Activated T-helper 17 cell treated with anti-CD3 and anti-CD28 coated beads, Interleukin-2, amount 50 U/mL, for 72 hours (primary cell): ENCODE measurements at places on chromosomes 5 and 9. TPM values are rescaled to one million over a fixed set of nuclear protein-coding genes. Genes with fewer than 3 reads are reported as not detected.
A peak's percentile ranks its signal among the peaks of the same experiment; 100 is the strongest.

DNA sequence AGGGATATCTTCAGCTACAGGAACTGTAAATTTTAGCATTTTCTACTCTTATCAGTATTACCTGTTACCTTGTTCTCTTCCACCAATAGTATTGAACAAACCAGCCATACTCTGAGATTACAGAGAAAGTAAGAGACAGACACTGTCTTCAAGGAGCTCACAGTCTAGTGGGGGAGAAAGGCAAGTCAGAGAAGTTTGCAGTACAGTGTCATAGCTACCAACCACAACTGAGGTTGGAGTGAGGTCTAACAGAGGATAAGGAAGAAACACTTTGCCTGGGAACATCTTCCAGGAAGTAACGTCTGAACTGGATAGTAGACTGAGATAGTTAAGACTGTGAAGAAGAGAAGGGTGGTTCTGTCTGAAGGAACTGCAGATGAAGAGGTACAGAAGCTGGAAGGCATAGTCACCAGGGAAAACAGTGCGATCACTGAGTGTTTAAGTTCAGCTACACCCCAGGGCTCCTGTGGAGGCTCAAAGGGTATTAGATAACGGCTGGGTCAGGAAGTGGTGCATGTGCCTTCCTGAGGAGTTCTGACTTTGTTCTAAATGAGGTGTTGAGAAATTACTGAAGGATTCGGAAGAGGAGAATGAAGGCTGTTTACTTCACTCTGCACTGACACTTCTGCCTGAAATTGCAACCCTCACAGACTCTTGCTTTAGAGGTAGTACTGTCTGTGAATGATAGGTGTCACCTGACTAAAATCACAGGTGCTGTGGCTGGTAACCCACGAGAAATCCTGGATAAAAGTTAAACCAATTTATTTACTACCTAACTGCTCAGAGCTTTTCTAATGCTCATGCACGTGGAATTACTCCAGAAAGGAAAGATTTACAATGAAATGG is 841.6 kb downstream of the MAT2B start:
- no peak for ATAC-seq

- ATAC-seq: no peak
Observed at GRCh38 chr5:176640616-176641015, 6.7 kb upstream of the TSPAN17 start.

DNA sequence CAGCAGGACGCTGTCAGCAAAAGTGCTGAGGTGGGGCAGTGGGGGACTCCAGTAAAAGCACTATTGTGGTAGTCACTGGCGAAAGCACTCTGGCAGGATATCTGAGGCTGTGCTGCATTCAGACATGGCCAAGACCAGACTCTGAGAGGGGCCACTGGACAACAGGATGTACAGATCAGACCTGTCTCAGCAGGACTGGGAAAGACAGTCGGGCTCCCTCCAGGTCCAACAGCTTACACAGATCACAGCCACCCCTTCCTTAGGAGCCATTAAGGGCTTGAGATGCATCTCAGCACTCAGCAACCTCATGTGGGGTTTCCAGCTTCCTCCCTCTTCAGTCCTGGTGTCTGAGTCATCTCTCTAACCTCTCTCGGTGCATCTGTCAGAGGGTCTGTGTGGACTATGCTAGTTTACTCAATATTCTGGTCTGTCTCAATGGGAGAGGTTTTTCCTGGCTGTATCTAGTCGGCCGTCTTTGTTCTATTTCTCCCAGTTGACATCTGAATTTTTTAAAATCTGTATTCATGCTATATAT is 154.5 kb downstream of the CWC27 start:
- no peak for ATAC-seq

GRCh38 chr9:98455256-98456155 is 200.1 kb upstream of the TBC1D2 start:
- no peak for ATAC-seq

DNA sequence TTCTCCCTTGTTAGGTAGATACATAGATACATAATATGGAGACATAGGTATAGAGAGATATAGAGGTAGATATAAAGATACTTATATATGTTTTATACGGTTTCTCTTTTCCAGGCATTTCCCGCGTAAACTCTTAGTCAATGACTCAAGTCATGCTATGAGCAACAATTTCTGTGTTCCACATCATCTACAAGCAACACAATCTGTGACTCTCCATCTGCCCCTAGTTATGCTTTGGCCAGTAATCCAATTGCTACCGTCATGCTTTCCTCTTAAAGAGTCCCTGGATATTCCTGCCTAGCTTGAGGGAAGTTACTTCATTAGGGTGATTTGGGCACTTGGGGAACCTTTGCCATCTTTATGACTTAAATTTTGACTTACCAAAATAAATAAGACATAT is 129.0 kb upstream of the ADAMTS16 start:
- no peak for ATAC-seq

DNA sequence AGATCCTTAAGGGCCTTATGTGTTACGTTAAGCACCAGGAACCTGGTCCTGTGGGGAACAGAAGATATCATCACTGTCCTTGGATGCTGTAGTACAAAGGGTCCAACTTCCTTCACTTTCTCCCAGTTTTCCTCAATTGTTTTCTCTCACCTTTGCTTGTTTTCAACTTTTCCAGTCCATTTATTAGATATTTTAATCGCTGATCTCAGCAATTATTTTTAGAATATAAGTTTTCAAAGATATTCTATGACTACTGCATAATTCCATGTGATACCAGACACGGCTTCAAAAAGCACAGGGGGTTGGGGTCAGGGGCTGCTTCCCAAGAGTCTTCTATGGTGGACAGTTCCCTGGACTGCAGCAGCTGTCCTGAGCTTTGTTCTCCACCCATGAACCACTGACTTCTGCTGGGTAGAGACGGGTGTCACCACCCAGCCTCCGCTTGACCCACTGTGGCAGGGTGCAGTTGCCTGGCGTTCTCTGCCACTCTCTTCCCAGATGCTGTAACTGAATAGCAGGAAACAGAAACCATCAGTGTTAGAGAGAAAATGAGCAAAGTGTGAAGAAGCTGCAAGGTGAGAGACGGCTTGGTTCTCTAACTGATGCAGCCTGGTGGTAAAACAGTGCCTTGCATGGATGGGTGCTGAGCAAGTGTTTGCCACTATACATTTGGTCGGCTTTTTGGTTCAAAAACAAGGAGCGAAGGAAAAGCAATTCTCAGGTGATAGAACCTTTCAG is 383.0 kb downstream of the RAB3C start:
- ATAC-seq: no peak

DNA sequence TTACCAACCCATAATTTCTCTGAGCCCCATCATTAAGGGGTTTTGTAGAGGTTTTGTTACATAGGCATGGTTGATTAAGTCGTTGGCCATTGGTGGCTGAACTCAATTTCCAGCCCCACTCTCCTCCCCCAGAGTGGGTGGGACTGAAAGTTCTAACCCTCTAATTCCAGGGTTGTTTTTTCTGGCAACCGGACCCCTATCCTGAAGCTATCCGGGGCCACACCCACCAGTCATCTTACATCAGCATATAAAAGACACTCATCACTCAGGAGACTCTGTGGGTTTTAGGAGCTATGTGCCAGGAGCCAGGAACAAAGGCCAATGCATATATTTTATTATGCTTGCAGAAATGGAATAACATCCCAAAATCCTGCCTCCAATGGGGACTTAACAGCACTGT is 186.0 kb downstream of the NXNL2 start:
- no peak for ATAC-seq

DNA sequence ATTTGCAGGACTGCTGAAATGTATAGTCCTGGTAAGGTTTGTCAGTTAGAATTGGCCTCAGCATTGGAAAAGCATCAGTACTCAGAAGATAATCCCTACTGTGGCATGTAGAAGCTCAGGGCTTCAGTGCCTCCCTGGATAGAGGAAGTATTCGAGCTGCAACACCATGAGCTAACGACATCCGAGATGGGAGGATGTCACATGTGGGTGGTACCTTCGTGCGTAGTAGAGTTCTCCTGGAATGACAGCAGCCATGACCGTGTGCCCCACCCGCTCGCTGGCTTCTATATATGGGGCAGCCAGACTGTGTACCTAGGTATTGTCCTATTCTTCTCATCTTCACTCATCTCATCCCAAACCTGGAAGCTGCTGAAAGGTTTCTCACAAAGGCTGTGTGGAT is 345.8 kb upstream of the KLF9 start:
- no peak for ATAC-seq

GRCh38 chr5:15835514-15835913 is 335.5 kb downstream of the FBXL7 start:
- ATAC-seq: no peak

DNA sequence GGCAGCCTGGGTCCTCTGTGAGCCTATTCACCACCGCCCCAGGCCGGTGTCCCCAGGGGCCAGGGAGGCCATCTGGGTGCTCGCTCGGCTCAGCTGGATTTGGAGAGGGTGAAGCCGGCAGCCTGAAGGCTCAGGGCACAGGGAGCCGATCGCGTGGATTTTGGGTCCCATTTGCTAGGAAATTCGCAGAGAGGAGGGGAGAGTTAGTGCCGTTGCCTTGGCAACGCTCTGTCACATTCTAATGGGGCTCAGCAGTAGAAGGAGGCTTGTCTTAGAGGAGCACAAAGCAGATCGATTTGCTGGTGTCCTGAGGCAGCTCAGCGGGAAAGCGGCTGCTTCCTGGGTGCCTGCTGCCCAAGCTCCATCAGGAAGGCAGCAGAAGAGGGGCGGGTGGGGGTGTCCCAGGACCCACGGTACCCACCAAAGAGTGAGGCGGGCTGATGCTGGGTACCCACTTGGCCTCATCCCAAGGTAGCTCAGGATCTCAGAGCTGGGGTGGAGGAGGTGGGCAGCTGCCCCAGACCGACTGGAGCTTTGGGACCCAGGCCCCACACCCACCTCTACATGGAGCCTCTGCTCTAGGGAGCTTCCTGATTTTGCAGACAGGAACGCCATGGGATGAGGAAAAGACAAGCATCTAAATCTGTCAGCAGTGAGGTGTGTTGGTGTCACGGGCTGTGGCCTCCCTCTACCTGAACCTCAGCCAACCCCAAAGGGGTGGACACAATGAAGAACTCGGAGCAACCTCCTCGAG is 17.1 kb upstream of the OLFM1 start:
- no peak for ATAC-seq

- ATAC-seq: no peak
Observed at GRCh38 chr5:36237751-36238150, 4.0 kb downstream of the NADK2 start.

GRCh38 chr5:73417303-73418034 is 31.1 kb downstream of the FOXD1 start:
- no peak for ATAC-seq

- ATAC-seq: no peak
Observed at GRCh38 chr9:27940535-27940934, 367.3 kb upstream of the C9orf72 start.

DNA sequence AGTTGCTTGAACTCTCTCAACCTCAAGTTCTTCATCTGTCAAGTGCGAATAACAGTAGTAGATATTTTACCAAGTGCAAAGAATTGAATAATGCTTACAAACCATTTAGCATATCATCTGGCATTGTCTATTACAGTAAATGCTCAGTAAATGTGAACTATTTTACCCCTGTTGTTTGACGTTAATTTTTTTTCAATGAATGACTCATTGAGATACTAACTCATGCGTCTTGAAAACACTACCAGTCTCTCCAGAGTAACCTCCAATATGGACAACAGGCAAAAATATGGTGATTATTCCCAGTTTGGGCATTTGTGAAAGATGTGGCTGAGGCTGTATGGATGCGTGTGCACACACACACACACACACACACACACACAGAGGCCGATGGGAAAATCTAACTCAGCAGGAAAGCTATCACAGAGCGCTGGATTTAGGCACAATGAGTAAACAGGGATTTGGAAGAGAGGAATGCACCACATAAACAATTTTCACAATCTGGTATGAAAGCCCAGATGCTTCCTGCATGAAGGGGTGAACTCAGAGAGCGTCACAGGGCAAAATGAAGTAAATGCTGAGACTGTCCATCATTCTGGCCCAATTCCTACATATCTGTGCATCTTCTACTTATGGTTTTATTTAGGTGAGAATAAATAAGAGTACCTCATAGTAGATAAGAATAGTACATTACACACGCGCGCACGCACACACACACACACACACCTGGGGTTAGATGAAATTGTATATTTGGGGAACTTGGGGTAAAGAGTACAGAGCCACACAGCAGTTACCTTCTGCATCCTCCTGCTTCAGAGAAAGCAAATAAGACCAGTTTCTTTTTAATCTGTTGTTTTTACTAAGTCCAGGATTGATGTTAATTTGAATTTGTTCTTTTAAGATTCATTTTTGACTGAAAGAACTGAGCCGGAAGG is 128.7 kb downstream of the PALM2AKAP2 start:
- peak; percentile 31 for ATAC-seq

- ATAC-seq: no peak
Observed at GRCh38 chr9:134410071-134410834, 84.0 kb downstream of the RXRA start.

- no peak for ATAC-seq
Observed at GRCh38 chr5:137617528-137618205, 118.2 kb downstream of the KLHL3 start.

- ATAC-seq: no peak
Observed at GRCh38 chr9:89351584-89352300, 33.4 kb downstream of the SECISBP2 start.

- no peak for ATAC-seq
Observed at GRCh38 chr5:37234288-37234687, 14.9 kb downstream of the CPLANE1 start.

The DDX4 gene
- not detected for total RNA-seq

The ZNF474 gene
- not detected for total RNA-seq

The PPWD1 gene
- 57.5 TPM for total RNA-seq

The LHX6 gene
- total RNA-seq: not detected

The RFK gene
- 7.9 TPM for total RNA-seq

The FOXD4L4 gene
- 0.15 TPM for total RNA-seq

The SLCO4C1 gene
- 0.04 TPM for total RNA-seq

The KIAA1958 gene
- 10.0 TPM for total RNA-seq

The ENC1 gene
- 0.89 TPM for total RNA-seq

The MYMK gene
- not detected for total RNA-seq

The DRD1 gene
- not detected for total RNA-seq

The RASGEF1C gene
- total RNA-seq: not detected

The PCDHB2 gene
- 0.24 TPM for total RNA-seq

The C9orf50 gene
- total RNA-seq: not detected

The SLC36A3 gene
- not detected for total RNA-seq

The NR2F1-AS1 gene
- total RNA-seq: not detected

The RXRA gene
- total RNA-seq: 4.2 TPM

The MSX2 gene
- total RNA-seq: not detected
